ENCODE measurements at places on chromosomes 4 and X.

DNA sequence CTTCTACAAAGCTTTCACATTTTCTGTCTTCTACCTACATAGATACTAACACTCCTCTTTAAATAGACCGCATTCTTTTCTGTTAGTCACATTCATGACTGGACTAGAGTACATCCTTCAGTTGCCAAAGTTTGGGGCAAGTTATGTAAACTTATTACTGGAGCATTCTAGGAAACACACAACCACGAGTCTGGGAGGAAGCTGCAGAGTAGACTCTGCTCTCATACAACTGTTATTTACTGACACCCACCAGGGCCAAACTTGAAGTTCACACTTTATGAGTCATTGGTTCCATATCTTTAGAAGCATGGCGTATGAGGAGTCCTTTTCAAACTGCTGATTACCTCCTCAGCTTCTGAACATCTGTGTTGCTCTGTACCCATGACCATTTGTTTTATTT lies 87.0 kb downstream of the RNF150 start:
- peak; percentile 70 for DNase-seq

- DNase-seq, result no peak
These were observed 13.2 kb upstream of the IL13RA2 start for GRCh38 chrX:115030625-115031024.

DNA sequence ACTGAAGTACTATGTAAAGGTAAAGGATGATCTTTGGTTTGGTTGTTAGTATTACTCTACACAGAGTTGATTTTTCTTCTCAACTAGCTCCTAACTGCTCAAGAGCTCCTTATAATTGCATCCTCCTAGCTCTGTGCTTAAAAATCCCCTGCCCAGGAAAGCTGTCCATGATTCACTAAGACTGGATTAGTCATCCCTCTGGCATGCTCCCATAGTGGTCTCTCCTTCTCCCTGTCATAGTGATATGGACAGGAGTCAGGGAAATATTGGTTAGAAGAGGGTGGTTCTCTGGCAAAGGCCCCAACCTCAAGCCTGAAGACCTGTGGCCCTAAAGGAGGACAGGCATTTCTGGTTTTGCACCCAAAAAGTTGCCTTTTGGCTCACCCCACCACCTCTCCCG lies 242.3 kb upstream of the KCNIP4 start:
- DNase-seq, result peak; percentile 91

- DNase-seq, result no peak
These were observed 64.7 kb downstream of the SMAD1 start for GRCh38 chr4:145546175-145546915.

DNA sequence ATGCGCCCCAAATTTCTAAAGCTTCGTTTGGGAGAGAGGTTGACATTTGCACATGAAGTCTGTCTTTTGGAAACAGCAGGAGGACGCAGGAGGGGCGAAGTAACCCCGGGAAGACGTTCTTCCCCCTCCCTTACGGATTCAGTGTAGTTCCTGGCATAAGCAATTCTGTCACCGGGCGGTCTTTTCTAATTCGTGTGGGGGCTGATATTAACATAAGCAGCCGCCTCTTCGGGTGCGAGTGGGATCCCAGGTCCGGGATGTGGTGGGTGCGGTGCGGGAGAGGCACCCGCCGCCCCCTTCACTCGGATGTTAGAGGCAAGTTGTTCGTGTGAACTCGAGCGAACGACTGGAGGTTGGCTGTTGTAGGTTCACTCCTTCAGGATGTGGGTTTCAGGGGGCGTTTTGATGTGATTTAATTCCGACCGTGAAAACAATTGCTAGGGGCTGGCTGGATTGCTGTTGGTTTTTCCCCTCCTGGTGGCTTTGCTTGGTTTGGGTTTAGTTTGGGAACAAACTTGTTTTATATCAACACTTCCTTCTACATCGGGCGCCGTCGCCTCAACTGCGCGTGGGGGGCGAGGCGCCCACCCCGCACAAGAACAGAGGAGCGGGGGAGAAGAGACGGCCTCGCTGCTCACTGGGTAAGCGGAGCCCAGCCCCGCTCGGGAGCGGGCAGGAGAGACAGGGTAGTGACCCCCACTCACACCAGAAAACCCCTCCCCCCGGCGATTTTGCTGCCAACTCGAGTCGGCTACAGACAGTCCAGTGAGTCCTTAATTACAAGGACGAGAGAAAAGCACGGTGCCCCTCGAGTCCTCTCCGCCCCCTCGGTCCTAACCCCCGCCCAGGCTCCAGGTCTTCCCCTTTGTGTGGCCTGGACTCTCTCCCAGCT lies 2.9 kb upstream of the LEF1 start:
- DNase-seq, result no peak

All from ELR (cell line).